Spinal cord (tissue), 10 donors: ENCODE measurements at places on chromosomes 1 and 21.
A peak's percentile ranks its signal among the peaks of the same experiment; 100 is the strongest.

DNA sequence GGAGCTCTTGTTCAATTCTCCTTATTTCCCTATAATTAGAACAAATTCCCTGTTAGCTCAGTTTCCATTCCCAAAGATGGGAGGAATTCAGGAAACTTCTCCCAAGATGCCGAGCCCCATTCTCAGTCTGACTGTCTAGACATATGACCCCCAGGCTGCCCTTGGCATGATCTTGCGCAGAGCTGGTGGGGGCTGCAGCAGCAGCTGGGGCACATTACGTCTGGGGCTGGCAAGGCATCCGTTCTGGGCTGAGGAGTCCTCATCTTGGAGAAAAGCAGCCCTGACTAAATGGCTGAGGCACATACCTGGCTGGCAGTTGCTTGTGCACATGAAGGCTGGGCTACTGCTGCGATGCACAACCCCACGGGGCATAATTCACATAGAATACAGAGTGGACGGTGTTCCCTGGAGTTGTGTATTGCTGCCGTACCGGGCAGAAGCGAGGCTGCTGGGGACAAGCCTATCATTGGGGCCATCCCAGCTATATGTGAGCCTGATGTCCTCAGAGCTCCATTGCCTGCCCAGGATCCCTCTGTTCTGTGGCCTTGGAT is 36.4 kb upstream of the TRABD2B start:
- no peaks in the 10 kb centered on the region for H3K36me3 ChIP-seq
- peaks cover 8% of the 10 kb centered on the region for H3K4me1 ChIP-seq
- DNase-seq: no peak
- H3K27ac ChIP-seq: no peak overlapping the region
- no peak overlapping the region for H3K4me3 ChIP-seq

DNA sequence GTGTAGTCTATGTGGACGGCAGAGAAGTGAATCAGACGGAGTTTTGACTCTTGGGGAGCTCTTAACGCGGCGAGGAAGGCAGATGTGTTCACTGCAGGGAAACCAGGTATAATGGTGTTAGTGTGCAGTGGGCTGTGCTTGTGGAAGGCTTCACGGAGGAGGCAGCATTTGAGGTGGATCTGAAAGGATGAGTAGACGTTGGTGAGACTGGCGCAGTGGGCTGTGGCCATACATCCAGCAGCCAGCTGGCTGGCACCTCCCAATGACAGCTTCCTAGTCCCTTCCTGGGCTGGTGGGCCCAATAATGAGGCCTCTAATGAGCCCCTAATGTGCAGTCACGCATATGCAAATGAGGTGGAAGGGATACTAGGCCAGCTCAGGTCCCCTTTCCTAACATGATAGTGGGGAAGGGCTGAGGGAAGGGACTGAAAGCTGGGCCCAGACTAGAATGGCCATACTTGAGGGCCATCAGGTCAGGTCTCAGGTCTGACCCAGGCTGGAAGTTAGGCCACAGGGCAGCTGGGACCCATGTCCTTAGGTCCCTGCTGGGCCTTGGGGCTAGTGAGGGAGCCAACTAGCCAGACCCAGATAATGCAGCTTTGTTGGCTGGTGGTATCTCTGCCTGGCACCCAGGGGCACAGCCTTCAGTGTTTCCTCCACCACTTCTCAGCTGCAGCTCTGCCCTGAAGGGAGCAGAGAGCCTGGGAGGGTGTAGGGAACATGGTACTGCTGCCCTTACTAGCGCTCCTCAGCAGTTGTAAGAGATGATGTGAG is 3.8 kb downstream of the MAP7D1 start:
- DNase-seq: no peak
- no peak overlapping the region for H3K4me3 ChIP-seq
- peaks cover 55% of the 10 kb centered on the region for H3K4me1 ChIP-seq
- no peaks in the 10 kb centered on the region for H3K27me3 ChIP-seq
- peaks cover 33% of the 10 kb centered on the region for H3K36me3 ChIP-seq

DNA sequence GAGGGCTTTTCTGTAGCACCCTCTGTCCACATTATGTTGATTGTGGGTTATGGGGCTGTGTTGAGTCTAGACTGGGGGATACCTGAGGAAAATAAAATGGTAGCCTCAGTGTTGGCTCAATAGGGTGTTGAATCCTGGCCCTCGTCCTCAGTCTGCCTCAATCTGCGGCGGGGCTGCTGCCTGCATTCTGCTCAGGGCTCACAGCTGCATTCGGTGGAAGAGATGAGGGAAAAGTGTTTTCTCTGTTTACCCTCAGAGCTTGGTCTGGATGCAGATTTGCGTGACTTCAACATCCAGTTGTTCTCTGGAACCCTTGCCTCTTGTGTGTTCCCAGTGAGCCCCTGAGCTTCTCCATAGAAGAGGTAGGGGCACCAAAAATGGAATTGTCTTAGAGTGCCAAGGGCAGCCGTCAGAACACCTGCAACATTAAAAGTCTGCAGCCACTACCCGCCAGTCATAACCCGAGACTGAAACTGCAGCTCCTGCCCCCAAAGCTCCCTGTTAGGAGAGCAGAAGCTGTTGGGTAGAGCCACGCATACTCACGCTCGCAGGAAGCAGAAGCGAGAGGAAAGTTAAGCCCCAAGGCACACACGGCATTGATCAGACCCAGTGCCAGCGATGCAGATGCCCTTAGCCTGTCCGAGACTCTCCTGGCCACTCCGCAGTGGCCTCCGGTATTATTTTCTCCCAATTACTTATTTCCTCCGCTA is 215.3 kb upstream of the C1orf174 start:
- no peaks in the 10 kb centered on the region for H3K27me3 ChIP-seq
- H3K27ac ChIP-seq: no peak overlapping the region
- DNase-seq: no peak
- H3K4me1 ChIP-seq: no peaks in the 10 kb centered on the region

DNA sequence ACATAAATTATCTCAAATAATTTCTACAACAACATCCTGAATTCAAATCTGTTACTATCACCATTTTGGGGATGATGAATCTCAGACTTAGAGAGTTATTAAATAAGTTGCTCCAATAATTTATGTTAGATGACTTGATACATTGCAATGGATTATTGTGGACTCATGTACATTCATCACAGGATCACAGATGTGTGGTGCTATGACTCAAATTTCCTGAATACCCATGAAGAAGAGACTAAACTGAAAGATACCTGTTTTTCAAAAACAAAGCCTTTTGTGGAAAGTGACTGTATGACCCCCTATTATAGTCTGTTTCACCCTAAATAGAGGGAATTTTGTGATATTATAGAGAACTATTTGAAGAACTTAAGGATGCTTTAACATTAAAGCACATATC is 315.0 kb downstream of the PLA2G4A start:
- no peaks in the 10 kb centered on the region for H3K4me1 ChIP-seq
- no peaks in the 10 kb centered on the region for H3K36me3 ChIP-seq
- H3K27me3 ChIP-seq: no peaks in the 10 kb centered on the region
- no peak for DNase-seq
- no peak overlapping the region for H3K27ac ChIP-seq
- H3K4me3 ChIP-seq: no peak overlapping the region

DNA sequence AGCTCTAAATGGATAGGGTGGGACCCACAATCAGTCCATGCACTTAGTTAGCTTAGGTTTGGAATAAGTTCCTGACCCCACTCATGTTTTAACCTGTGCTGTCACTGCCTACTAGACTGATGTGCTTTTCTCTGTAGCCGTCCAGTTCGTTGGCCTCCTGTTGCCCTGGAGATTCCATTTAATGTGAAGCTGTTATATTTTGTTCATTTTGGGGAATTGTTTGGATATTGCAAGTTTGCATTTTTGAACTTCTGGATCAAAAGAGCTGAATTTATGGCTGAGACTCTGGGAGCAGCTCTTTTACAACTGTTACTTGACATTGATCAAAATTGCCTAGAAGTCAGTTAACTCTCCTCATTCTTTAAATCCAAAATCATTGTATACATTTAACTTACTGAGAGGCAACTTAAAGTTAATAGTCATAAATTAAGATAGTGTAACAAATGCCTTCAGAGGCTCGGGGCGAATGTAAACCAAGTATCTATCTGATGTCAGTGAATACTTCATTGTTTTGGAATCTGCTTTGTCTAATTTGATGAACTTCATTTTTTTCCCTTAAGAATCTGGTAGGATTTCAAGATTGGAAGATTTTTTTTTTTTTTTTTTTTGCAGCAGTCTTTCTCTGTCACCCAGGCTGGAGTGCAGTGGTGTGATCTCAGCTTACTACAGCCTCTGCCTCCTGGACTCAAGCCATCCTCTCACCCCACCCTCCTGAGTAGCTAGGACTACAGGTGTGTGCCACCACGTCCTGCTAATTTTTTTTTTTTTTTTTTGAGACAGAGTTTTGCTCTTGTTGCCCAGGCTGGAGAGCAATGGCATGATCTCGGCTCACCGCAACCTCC is 38.1 kb downstream of the MIGA1 start:
- no peak overlapping the region for H3K27ac ChIP-seq
- H3K27me3 ChIP-seq: no peaks in the 10 kb centered on the region
- H3K4me3 ChIP-seq: no peak overlapping the region
- H3K4me1 ChIP-seq: no peaks in the 10 kb centered on the region
- DNase-seq: no peak

DNA sequence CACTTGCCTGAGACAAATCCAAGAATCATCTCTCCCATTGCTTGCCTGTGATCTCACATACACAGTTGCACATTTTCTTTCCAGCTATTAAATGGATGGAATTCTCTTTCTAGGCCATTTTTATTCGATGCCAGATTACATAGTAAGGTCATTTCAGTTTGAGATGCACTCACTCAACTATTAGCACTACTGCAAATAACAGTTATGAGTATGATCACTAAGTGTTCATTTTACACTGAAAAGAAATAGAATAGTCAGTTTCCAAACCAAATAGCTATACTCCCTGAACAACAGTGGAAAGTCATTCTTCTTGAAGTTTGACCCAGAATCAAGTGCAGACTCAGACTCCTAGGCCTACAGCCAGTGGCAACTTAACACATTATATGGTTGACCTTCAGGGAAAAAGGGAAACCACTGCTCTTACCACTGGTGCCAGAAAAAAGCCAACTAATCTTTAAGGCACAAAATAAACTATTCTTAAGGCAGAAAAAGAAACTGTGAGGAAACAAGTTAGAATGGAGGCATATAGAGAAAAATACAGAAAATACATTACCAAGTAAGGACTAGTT is 31.5 kb downstream of the WNT2B start:
- no peaks in the 10 kb centered on the region for H3K4me1 ChIP-seq
- H3K36me3 ChIP-seq: peaks cover 13% of the 10 kb centered on the region
- H3K4me3 ChIP-seq: no peak overlapping the region
- no peaks in the 10 kb centered on the region for H3K27me3 ChIP-seq
- no peak for DNase-seq

GRCh38 chr1:165917166-165917565 is 89.8 kb downstream of the UCK2 start:
- no peak overlapping the region for H3K27ac ChIP-seq
- no peak for DNase-seq
- H3K27me3 ChIP-seq: no peaks in the 10 kb centered on the region
- H3K4me3 ChIP-seq: no peak overlapping the region

GRCh38 chr1:236081546-236082227 is 16.8 kb upstream of the NID1 start:
- no peak for DNase-seq
- H3K4me1 ChIP-seq: no peaks in the 10 kb centered on the region
- H3K4me3 ChIP-seq: no peak overlapping the region
- no peaks in the 10 kb centered on the region for H3K36me3 ChIP-seq
- no peaks in the 10 kb centered on the region for H3K27me3 ChIP-seq

DNA sequence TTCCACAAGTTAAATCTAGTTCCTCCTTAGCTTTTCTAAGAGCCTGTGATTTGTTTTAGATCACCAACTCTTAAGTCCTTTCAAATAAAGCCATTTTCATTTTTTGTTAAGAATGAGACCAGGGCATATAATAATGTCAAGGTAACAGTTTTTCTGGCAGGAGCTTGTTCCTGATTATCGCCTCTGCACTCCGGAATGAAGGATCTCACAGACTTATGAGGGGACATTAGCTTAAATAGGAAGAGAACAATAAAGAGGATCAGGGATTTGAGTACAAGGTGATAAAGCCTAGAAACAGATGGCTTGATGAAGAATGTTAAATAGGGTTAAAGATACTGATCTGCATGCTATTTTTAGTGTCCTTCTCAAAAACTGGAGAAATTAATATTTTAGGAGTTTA is 13.6 kb upstream of the OTUD7B start:
- no peak overlapping the region for H3K27ac ChIP-seq
- no peaks in the 10 kb centered on the region for H3K4me1 ChIP-seq
- H3K36me3 ChIP-seq: no peaks in the 10 kb centered on the region
- no peak overlapping the region for H3K4me3 ChIP-seq
- no peaks in the 10 kb centered on the region for H3K27me3 ChIP-seq

DNA sequence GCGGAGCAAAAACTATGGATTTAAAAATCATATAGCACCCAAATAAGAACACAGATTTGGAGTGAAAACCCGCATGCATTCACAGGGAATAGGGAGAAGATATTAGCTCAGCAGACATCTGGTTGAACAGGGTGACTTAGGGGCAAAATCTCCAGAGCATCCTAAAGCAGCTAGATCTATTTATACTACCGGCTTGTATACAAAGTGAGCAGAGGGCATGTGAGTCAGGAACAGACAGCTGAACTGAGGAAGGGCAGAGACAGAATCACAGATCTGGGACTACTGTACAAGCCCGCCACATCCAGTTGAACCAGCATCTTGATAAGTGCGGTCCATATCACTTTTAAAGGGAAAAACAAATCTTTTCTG is 35.2 kb upstream of the EXOSC10 start:
- H3K36me3 ChIP-seq: peaks cover 47% of the 10 kb centered on the region
- peaks cover 8% of the 10 kb centered on the region for H3K4me1 ChIP-seq
- no peak for DNase-seq
- H3K27me3 ChIP-seq: no peaks in the 10 kb centered on the region

- H3K27ac ChIP-seq: no peak overlapping the region
- no peaks in the 10 kb centered on the region for H3K36me3 ChIP-seq
- H3K27me3 ChIP-seq: no peaks in the 10 kb centered on the region
- DNase-seq: no peak
- no peaks in the 10 kb centered on the region for H3K4me1 ChIP-seq
- H3K4me3 ChIP-seq: no peak overlapping the region
These were observed 481.8 kb upstream of the NFIA start for GRCh38 chr1:60600532-60600931.

DNA sequence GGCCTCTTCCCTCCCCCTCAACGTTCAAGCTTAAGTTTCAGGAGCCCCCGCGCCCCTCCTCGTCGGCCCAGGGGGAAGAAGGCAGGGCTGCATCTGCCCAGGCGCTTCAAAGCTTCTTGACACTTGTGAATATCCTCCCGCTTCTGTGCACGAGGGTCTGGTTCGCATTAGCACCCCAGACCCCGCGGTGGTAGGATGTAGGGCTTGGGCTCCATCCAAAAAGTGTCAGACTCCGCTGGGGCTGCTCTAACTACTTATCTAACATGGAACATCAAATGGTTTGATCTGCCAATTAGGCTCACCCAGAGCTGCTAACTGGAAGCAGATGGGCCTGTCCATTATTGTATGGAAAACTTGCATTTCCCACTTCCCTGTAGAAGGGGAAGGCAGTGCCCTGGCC is 28.9 kb downstream of the TAS1R2 start:
- H3K27me3 ChIP-seq: peaks cover 5% of the 10 kb centered on the region
- no peaks in the 10 kb centered on the region for H3K4me1 ChIP-seq
- H3K4me3 ChIP-seq: no peak overlapping the region
- peak; percentile 10 for DNase-seq
- no peak overlapping the region for H3K27ac ChIP-seq

- no peaks in the 10 kb centered on the region for H3K27me3 ChIP-seq
- H3K4me3 ChIP-seq: no peak overlapping the region
- H3K36me3 ChIP-seq: no peaks in the 10 kb centered on the region
- H3K4me1 ChIP-seq: no peaks in the 10 kb centered on the region
- peak; percentile 34 for DNase-seq
- H3K27ac ChIP-seq: no peak overlapping the region
These were observed 528.6 kb downstream of the NEGR1 start for GRCh38 chr1:71753746-71754145.
